ENCODE measurements at places on chromosomes 5 and 9. TPM values are rescaled to one million over a fixed set of nuclear protein-coding genes. Genes with fewer than 3 reads are reported as not detected.

Gene TRPM6
- total RNA-seq, result not detected

Gene UGT3A1
- total RNA-seq, result not detected

Gene DOCK8
- total RNA-seq, result not detected

Gene ADAMTS16
- 0.13 TPM for total RNA-seq

Gene MYMK
- not detected for total RNA-seq

GRCh38 chr9:136695435-136695895, 8.2 kb upstream of the AGPAT2 start:
- H3K36me3 ChIP-seq, result no peaks in the 10 kb centered on the region
- H3K4me3 ChIP-seq, result no peak overlapping the region
- no peak overlapping the region for H3K27ac ChIP-seq
- H3K4me1 ChIP-seq, result no peaks in the 10 kb centered on the region

DNA sequence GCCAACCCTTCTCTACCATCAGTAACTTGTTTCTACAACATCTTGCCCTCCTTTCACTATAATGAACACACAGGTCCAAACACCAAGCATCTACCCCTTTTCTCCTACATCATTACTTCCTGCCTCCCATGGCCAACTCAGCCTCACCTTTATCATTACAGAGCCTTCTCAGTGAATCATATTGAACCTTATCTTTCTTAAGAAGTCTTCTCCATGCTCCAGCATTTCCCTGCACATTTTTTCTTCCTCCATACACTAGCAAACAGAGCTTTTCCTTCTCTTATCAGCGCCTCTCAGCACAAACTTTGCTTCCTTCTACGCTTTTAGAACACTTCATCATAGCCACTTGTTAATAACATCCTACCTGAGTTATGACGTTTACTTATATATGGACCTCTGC, 148.2 kb downstream of the ARL15 start:
- H3K4me1 ChIP-seq, result peaks cover 20% of the 10 kb centered on the region
- H3K4me3 ChIP-seq, result no peak overlapping the region
- no peak for DNase-seq
- H3K27me3 ChIP-seq, result no peaks in the 10 kb centered on the region
- H3K27ac ChIP-seq, result no peak overlapping the region

DNA sequence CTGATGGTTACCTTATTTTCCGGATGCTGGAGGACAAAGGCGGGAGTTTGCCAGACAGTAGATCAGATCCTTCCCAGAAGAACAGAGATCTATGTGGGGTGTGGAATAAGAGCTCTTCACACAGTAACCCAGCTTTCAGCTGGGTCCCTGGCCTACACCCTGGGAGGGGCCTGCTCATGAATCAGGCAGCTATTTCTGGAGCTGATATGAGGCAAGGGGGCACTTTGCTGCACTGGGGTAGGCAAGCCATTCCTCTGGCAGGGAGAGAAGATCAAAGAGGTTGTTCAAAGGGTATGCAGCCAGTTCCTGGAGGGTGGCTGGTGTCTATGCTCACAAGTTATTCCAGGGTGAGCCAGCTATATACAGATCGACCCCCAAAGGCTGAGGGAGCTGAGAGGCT, 48.6 kb downstream of the CYSTM1 start:
- H3K4me3 ChIP-seq, result no peak overlapping the region
- H3K36me3 ChIP-seq, result no peaks in the 10 kb centered on the region
- peaks cover 42% of the 10 kb centered on the region for H3K4me1 ChIP-seq
- no peaks in the 10 kb centered on the region for H3K27me3 ChIP-seq
- peak; percentile 26 for DNase-seq

- no peaks in the 10 kb centered on the region for H3K27me3 ChIP-seq
- H3K36me3 ChIP-seq, result no peaks in the 10 kb centered on the region
- no peak overlapping the region for H3K27ac ChIP-seq
These were observed 1045.6 kb upstream of the WWC1 start for GRCh38 chr5:167245868-167246267.

DNA sequence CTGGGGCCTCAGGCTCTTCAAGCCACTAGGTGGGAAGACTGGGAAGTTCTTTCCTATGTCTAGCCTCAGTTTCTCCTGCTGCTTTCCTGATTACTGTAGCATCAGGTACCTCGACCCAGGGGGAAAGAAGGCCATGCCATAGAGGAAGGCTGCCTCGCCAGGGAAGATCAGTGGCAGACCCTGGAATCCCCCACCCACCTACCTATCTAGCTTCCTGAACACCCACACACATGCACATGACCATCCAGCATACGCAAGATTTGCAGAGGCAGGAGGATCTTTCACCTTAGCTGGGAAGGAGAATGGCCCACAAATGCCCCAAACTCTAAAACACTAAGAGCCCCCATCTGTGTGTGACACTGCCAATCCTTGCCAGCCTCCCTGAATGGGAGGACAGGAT, 8.0 kb downstream of the NR5A1 start:
- H3K4me1 ChIP-seq, result no peaks in the 10 kb centered on the region
- peaks cover 36% of the 10 kb centered on the region for H3K27me3 ChIP-seq
- H3K27ac ChIP-seq, result no peak overlapping the region
- DNase-seq, result no peak

DNA sequence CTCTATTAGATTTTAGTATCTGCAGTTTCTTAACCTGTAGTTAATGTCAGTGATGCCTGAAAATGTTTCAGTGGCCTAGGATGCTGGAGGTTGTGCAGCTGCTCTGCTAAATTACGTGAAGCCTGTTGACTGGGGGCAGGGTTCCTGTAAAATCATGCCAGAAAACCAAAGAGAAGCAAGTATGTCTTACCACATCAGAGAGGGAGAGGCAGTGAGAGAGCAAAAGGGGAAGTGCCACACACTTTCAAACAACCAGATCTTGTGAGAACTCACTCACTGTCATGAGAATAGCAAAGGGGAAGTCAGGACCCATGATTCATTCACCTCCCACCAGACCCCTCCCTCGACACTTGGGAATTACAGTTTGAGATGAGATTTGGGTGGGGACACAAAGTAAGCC, 83.9 kb upstream of the CYLC2 start:
- H3K27me3 ChIP-seq, result no peaks in the 10 kb centered on the region
- no peak overlapping the region for H3K4me3 ChIP-seq
- no peak for DNase-seq
- H3K27ac ChIP-seq, result no peak overlapping the region
- H3K4me1 ChIP-seq, result no peaks in the 10 kb centered on the region

GRCh38 chr5:671459-672328, 21.5 kb downstream of the TPPP start:
- H3K27me3 ChIP-seq, result peaks cover 24% of the 10 kb centered on the region
- H3K36me3 ChIP-seq, result no peaks in the 10 kb centered on the region

GRCh38 chr5:4011943-4012342, 416.3 kb downstream of the IRX1 start:
- DNase-seq, result no peak
- H3K4me1 ChIP-seq, result no peaks in the 10 kb centered on the region
- H3K4me3 ChIP-seq, result no peak overlapping the region
- H3K27ac ChIP-seq, result no peak overlapping the region
- no peaks in the 10 kb centered on the region for H3K27me3 ChIP-seq

GRCh38 chr9:98707166-98708102, 1.3 kb downstream of the GABBR2 start:
- DNase-seq, result peak; percentile 95
- H3K36me3 ChIP-seq, result no peaks in the 10 kb centered on the region
- H3K27me3 ChIP-seq, result 0 out of 2 replicates have a peak, but pooled peaks cover 11% of the 10 kb centered on the region
- peak overlapping the region; percentile 40 for H3K27ac ChIP-seq
- peak overlapping the region; percentile 78 for H3K4me3 ChIP-seq

DNA sequence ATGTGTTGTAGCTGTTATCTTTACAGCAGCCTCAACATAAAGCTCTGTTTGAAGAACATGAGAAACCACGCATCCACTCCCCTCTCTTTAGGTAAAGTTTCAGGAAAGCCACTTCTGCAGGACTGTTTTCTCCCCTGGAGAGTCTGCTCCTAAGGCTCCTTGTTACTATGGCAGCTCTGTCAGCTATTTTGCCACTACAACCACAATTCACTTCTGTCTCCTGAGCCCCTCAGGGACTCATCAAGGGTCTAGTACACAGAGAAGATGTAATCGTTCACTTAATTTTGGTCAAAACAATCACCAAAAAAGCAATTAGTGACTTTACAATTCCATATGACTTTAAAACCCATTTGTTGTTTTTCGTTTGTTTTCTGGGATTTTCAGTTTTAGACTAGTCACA, 157.7 kb downstream of the FBN2 start:
- no peak for DNase-seq
- H3K4me1 ChIP-seq, result peaks cover 8% of the 10 kb centered on the region
- no peaks in the 10 kb centered on the region for H3K36me3 ChIP-seq
- H3K27me3 ChIP-seq, result no peaks in the 10 kb centered on the region
- no peak overlapping the region for H3K27ac ChIP-seq
- no peak overlapping the region for H3K4me3 ChIP-seq

DNA sequence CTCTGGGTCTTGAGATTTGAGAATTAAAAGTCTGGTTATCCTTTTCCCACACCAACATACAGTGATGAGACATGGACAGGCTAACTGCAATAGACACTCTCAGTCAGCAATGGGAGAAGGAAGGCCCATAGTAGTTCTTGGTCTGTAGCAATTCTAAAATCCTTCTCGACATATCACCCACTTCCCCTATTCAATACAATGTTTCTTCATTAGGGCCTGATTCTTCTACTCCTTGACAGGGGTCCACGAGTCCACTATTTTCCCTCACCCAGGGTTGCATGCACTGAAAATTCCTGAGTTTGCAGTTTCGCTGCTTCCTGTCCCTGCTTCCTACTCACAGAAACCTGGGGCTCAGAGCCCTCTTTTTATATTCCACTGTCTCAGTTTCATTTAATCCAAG, 402.8 kb downstream of the MAT2B start:
- H3K27ac ChIP-seq, result no peak overlapping the region
- no peaks in the 10 kb centered on the region for H3K36me3 ChIP-seq
- no peaks in the 10 kb centered on the region for H3K4me1 ChIP-seq

- DNase-seq, result peak; percentile 93
- peak overlapping the region; percentile 99 for H3K27ac ChIP-seq
- H3K4me1 ChIP-seq, result peaks cover 23% of the 10 kb centered on the region
- H3K27me3 ChIP-seq, result no peaks in the 10 kb centered on the region
These were observed 1.9 kb upstream of the PJA2 start for GRCh38 chr5:109411627-109412026.

Data from GM23248 (cell line).